Stimulated activated CD4-positive, alpha-beta T cell treated with anti-CD3 and anti-CD28 coated beads, TNF-alpha, amount 100 ng/mL, for 24 hours (primary cell): ENCODE measurements at places on chromosomes 1 and 21.

DNA sequence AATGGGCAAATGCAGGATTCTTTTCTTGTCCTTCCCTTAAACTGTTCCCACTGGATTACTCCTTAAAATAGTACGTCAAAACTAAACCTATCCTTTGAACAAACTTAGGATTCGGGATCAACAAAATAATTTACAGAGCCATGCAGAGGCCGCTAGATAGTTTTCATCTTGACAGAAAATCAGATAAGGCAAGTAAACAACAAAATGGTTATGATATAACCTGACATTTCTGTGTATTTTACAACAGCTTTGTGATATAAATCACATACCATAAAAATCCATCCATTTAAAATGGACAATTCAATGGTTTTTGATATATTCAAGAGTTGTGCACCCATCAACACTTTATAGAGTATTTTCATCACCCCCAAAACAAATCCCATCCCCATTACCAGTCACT, 11.2 kb downstream of the SCAF4 start:
- no peak for DNase-seq

- DNase-seq: no peak
These were observed 48.8 kb downstream of the DISP3 start for GRCh38 chr1:11527541-11528452.

DNA sequence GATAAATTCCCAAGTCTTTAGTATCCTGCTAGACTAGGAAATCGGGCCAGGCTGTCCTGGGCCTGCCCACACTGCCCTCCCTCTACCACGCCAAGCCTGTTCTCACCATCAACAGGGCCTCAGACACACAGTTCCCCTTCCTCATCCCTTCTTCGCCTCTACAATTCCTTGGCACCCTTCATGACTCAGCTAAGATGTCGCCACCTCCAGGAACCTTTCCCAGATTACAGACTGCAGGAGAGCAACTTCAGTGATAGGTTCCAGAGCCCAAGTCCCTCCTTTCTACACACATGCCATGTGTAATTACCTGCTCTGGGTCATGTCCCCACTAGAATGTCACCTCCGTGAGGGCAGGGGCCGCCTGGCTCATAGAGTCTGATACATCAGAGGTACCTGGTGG, 3.3 kb downstream of the RIMS3 start:
- no peak for DNase-seq

DNA sequence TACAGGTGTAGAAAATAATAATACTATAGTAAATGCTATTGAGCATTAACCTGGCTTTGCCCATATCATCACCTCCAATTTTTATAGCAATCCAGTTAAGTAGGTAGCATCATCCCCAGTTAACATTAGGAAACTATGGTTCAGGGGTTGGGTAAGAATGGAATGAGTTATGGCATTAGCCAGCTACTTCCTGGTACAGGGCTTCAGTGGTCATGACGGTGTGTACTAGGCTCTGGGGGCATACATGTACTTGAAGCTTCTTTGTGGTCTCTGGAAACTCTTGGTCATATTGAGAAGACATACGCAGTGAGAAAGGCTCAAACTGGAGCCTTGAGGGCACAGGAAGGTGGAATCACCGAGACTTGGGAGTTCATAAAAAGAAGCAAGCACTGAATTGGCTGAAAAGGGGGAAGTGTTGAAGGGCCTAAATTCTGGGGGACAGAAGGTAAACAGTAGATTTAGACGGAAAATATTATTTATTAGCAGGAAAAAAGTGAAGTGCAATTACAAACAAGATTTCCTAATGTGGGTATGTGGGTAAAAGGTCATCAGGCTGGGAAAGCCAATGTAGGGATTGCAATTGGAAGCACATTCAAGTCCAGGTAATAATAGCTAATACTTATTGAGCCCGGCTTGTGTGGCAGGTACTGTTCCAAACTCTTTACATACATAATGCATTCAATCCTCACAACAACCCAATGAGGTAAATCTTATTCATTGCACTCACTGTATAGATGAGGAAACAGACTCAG, 114.2 kb upstream of the ATP1A1 start:
- DNase-seq: no peak

- no peak for DNase-seq
These were observed at the start of gene KCNK1 for GRCh38 chr1:233613252-233614172. Gene KCNK1 (plus strand): TSS chr1:233614106. CDS start chr1:233614172, 66 bp downstream.
